ENCODE measurements at places on chromosomes 12 and 14. TPM values are rescaled to one million over a fixed set of nuclear protein-coding genes. Genes with fewer than 3 reads are reported as not detected.

Gene TOMM20L
- not detected for total RNA-seq

Gene TAOK3
- 16.5 TPM for total RNA-seq

Gene FAM222A
- total RNA-seq: 7.2 TPM

Gene RHOJ
- 0.49 TPM for total RNA-seq

Gene OAS3
- total RNA-seq: 10.5 TPM

Gene METTL1
- 34.7 TPM for total RNA-seq

All from HepG2 (cell line).